Lung (tissue), 17 donors: ENCODE measurements at places on chromosomes 1 and 21. TPM values are rescaled to one million over a fixed set of nuclear protein-coding genes. Genes with fewer than 3 reads are reported as not detected.
A peak's percentile ranks its signal among the peaks of the same experiment; 100 is the strongest.

- no peaks in the 10 kb centered on the region for H3K27me3 ChIP-seq
- no peak for DNase-seq
- no peak overlapping the region for H3K4me3 ChIP-seq
Measured at GRCh38 chr1:31750858-31751510, 13.2 kb downstream of the ADGRB2 start.

GRCh38 chr1:28510273-28510969 lies 4.6 kb downstream of the RCC1 start:
- H3K27ac ChIP-seq = peak overlapping the region; percentile 13
- peaks cover 15% of the 10 kb centered on the region for H3K4me1 ChIP-seq
- peak overlapping the region; percentile 30 for H3K4me3 ChIP-seq

DNA sequence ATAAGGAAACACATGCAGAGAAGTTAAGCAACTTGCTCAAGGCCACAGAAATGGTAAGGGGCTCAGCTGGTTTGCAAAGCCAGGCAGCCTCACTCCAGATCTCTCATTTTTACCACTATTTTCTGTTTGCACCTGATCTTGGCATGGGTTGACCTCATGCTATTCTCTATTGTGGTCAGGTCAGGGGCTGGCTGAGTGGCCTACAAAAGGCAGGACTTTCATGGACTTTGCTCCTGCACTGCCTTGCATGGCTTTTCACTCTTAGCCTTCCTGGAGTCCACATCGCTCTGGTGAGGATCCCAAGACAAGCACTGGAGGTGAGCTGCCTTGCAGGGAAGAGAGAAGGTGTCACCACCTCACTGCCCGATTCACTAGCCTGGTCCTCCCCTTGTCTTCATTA lies 56.8 kb upstream of the CSF3R start:
- H3K4me1 ChIP-seq = no peaks in the 10 kb centered on the region
- no peaks in the 10 kb centered on the region for H3K36me3 ChIP-seq
- H3K4me3 ChIP-seq = no peak overlapping the region
- DNase-seq = no peak
- peaks cover 3% of the 10 kb centered on the region for H3K27me3 ChIP-seq

GRCh38 chr1:156112276-156113137 lies 2.0 kb upstream of the LMNA start:
- peaks cover 3% of the 10 kb centered on the region for H3K4me1 ChIP-seq
- H3K4me3 ChIP-seq = no peak overlapping the region
- no peak for DNase-seq
- peaks cover 6% of the 10 kb centered on the region for H3K36me3 ChIP-seq

GRCh38 chr1:44296806-44297205 lies 58.3 kb downstream of the ERI3 start:
- DNase-seq = no peak
- H3K4me1 ChIP-seq = no peaks in the 10 kb centered on the region
- H3K4me3 ChIP-seq = no peak overlapping the region
- H3K27me3 ChIP-seq = no peaks in the 10 kb centered on the region
- H3K27ac ChIP-seq = no peak overlapping the region

DNA sequence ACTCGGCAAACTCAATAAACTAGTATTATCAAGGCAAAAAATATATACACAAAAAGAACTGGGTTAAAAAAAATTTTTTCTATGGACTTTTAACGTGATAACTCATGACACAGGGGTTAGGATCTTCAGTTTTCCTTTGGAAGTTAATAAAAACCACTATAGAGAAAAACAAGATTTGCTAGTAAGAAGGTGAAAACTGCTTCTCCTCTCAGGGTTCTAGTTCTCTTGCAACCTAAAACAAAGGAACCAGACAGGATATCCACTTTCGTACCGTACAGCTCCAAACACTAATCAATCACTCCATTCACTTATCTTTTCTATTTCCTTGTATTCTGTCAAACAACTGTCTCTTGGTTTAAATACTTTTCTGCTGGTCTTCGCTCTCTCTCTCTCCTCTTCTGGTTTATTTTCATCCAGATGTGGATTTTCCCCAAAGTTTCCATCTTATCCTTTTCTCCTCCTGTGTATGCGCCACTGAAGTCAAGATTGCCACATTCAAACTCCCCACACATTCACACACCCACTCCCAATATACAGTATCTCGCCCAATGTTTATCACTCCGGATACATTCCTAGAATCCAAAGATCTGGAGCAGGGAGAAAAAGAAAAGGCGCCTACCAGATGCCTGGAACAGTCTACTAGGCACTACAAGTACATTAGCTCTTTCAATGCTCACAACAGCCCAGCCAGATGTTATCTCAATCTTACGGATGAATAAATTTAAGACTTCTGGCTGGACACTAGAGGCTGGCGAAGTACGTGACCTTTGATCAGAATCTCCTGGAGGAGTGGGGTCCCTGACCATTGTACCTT lies 775 bp upstream of the PRPF38B start:
- no peaks in the 10 kb centered on the region for H3K27me3 ChIP-seq
- H3K27ac ChIP-seq = peak overlapping the region; percentile 95
- no peaks in the 10 kb centered on the region for H3K36me3 ChIP-seq
- H3K4me3 ChIP-seq = peak overlapping the region; percentile 90
- H3K4me1 ChIP-seq = peaks cover 4% of the 10 kb centered on the region

GRCh38 chr1:174206148-174206836 lies 47.0 kb downstream of the RABGAP1L start:
- peaks cover 10% of the 10 kb centered on the region for H3K4me1 ChIP-seq
- H3K27me3 ChIP-seq = no peaks in the 10 kb centered on the region
- H3K36me3 ChIP-seq = no peaks in the 10 kb centered on the region

DNA sequence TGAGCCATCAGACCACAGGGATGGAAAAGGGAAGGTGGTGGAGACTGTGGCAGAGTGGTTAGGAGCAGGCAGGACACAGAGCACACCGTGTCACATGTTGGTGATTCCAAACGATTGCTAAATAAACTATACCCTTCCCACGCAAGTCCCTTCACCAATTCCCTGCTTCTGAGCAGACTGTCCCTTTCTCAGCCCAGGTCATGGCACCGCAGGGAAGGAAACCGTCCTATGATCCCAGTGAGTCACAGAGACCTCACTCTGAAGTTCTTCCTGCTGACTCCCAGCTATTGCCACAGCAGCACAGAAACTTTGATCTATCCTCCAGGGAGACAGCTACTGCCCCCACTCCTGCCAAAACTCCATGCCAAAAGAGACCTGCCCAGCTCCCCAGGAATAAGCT lies 19.2 kb downstream of the RIMS3 start:
- DNase-seq = no peak
- H3K27me3 ChIP-seq = no peaks in the 10 kb centered on the region
- no peaks in the 10 kb centered on the region for H3K36me3 ChIP-seq

DNA sequence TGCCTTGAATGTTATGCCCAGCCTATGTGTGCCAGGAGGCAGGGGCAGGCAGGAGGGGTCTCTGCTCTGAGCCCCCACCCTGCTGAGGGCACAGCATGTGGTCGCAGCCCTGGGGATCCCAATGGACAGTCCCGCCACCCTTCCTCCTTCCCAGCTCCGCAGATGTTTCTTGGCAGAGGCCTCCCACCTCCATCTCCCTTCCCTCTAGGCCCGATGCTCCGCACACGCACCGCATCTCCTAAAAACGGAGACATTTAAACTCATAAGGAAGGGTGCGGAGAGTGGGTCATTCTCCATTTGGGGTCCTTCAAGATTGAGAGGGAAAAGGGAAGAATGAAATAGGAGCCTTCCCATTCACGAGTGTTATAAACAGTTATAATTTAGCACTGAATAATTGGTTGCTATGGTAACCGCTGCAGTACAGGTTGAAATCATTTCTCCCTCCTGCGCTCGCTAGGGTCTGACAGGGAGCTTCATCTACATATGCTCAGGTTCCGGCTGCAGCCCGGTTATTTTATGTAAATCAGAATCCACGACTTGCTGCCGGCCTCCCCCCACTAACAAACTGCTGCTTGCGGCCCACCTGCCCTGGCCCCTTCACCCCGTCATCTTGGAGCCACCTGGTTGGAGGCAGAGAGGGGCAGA lies 16.0 kb downstream of the CHD5 start:
- no peak overlapping the region for H3K27ac ChIP-seq
- peaks cover 7% of the 10 kb centered on the region for H3K27me3 ChIP-seq
- no peaks in the 10 kb centered on the region for H3K4me1 ChIP-seq
- no peaks in the 10 kb centered on the region for H3K36me3 ChIP-seq
- no peak overlapping the region for H3K4me3 ChIP-seq
- no peak for DNase-seq

ANGPTL3 gene
- total RNA-seq = not detected

GBP4 gene
- total RNA-seq = 24.1 TPM

FCRL4 gene
- not detected for total RNA-seq

LAMB3 gene
- total RNA-seq = 72.6 TPM

SMIM11 gene
- total RNA-seq = 8.0 TPM
